ENCODE measurements at places on chromosomes 1 and 21.

GRCh38 chr1:153922076-153922971, 448 bp downstream of the GATAD2B start:
- peak; percentile 51 for DNase-seq

DNA sequence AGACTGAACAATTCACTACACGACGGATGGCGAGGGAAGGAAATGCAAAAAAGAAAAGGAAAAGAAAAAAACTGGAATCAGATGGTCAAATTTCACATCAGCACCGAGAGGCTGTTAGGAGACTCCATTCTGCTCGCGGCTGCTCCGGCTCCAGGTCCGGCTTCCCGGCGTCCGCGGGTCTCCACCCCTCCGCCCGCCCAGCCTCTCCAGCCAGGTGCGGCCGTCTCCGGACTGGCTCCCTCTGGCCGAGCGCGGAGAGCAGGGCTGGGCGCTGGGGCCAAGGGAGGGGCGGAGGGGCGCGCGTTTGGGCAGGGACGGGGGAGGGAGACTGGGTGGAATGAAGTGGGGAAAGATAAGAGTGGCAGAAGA, 332 bp downstream of the KCNJ6 start:
- no peak for DNase-seq

DNA sequence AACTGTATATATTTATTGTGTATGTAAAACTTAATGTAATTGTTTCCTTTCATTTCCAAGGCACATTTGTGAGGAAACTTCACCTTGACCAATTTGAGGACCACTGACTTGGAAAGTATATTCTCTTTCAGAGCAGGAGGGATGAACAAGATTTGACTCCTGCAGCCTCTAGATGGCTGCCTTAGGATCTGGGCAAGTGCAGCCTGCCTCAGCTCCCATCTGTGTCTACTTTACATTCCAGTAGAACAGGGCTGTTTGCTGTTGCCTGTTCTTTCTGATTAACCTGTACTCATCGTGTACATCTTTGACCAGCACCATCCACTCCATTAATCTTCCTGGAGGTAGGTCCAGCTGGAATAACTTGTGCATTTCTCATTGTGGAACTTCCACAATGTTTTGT, 312.8 kb downstream of the HLX start:
- DNase-seq: no peak

- DNase-seq: peak; percentile 48
Measured at GRCh38 chr1:43073490-43074230, 98.4 kb downstream of the EBNA1BP2 start.

- DNase-seq: no peak
Measured at GRCh38 chr1:156821801-156822200, 5.2 kb upstream of the SH2D2A start.

GRCh38 chr1:175220853-175221556, 28.4 kb upstream of the KIAA0040 start:
- DNase-seq: no peak

DNA sequence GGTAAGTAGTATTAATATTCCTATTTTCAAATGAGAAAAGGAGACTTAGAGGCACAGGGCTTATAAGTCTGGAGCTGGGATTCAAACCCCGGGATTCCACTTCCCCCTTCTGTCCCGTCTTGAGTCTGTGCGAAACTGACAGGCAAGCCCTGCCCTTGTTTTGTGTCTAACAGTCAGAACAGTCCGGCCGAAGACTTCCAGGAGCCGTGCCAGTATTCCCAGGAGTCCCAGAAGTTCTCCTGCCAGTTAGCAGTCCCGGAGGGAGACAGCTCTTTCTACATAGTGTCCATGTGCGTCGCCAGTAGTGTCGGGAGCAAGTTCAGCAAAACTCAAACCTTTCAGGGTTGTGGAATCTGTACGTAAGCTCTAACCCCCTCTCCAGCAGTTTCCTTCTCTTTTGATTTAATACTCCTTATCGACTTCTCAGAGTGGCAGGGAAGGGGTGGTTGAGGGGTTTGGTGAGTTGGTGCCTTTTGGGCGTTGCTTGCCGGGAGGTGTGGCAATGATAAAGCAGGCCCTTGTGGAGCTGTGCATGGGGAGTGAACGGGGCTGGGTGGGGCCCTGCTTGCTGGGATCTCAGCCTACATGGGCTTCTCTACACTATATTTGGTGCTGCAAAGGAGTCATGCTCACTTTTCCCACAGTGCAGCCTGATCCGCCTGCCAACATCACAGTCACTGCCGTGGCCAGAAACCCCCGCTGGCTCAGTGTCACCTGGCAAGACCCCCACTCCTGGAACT, 29.4 kb downstream of the IL6R start:
- DNase-seq: no peak

GRCh38 chr1:100589667-100590066, 51.7 kb downstream of the GPR88 start:
- no peak for DNase-seq

GRCh38 chr1:109294481-109294880, 11.5 kb upstream of the PSRC1 start:
- no peak for DNase-seq

DNA sequence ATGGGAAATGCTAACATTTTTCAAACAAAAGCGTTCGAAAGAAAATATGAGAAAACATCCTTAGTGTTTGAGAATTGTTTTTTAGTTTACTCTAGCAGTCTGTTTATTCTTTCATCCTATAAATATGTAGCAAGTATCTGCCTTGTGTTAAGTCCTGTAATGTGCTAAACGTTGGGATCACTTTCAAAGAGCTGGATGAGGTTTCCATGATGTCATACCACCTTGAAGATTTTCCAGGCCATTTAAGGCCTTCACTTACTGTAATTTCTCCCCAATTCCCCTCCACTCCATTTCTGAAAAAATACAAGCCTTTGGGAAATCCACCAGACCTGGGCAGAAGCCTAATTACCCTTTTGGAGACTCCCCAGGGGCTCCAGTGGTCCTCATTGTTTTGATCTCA, 24.2 kb upstream of the CTBS start:
- DNase-seq: no peak

GRCh38 chr1:64701071-64701470, 43.8 kb upstream of the RAVER2 start:
- DNase-seq: no peak

DNA sequence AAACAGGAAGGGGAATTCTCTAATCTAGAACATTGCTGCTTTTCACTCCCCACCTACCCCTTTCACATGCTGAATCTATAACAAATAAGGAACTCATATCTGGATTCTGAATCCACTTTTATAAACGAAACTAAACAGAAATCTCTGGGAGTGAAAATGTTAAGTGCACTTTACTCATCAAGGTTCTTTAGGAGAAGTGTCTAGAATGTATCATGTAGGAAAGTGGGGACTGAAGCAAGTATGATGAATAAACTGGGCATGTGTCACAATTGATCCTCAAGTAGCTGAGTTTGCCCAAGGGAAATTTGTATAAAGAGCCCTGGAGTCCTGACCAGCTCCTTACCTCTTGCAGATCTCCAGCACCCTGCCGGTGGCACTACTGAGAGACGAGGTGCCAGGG, 19.8 kb downstream of the AVPR1B start:
- no peak for DNase-seq

DNA sequence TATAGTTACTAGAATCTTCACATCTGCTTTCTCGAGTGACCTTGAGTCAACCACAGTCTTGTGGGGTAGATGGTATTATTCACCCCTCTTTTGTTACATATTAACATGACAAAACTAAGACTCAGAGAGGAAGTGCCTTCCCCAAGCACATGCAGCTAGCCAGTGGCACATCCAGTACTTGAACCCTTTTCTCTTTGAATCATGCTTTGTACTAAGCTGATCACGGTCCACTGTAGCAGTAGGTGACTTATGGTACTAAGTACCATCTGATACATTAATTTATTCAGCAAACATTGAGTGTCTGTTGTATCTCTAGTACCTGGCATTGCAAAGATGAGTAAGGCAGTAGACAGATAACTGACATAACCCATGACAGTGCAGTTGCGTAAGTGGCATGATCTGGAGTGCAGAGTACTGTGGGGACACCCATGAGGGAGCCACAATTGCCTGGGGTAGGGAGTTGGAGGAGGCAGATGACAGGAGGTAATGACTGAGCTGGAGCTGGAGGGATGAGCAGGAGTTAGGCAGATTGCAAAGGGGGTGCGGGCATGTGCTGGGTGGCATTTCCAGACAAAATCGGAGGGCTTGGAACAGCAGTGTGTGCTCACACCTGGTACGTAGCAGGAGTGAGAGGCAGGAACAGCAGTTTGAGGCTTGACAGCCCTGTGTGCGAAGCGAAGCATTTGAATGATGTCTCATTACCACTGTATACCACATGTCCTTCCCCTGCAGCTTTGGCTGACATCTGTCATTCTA, 29.8 kb downstream of the UCK2 start:
- DNase-seq: no peak

GRCh38 chr1:197920414-197921117, 3.4 kb downstream of the LHX9 start:
- DNase-seq: no peak

GRCh38 chr1:214075999-214076707, 88.4 kb downstream of the PROX1 start:
- no peak for DNase-seq

GRCh38 chr1:183070923-183071618, 47.9 kb downstream of the LAMC1 start:
- DNase-seq: no peak

DNA sequence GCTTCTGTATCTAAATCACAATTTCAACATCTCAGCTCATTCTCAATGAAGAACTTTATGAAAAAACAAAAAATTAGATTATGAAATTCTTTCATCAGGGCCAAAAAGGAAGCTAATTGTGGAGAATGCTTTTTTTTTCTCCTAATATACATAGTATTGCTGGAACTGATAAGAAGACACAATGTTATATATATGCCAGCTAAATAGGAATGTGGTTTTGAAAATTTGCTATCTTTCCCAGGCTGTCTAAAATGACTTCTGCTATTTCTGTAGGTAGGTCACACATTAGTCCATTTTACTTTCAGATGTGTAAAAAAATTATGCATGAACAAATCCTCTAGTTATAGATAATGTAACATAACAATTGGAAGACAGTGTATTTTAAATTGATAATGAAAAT, 732.9 kb downstream of the RWDD3 start:
- DNase-seq: no peak

DNA sequence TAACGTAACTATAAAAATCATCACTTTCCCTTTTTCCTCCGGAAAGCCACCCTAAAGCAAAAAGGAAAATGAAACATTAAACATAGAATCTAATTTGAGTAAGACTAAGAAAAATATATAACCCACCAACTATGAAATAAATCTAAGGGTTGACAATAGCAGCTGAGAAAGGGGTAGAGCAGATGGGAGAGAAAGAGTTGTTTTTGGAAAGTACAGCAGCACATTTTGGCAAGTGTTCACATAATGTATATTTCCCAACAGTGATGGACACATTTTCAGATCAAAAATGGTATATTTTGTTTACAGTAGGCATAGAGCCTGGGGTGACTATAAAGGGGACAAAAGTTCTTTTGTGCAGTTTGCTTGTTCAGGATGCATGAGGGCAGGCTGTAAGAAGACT, 1287.4 kb upstream of the B3GALT2 start:
- DNase-seq: no peak

- no peak for DNase-seq
Measured at GRCh38 chr1:185393815-185394214, 76.8 kb upstream of the IVNS1ABP start.

DNA sequence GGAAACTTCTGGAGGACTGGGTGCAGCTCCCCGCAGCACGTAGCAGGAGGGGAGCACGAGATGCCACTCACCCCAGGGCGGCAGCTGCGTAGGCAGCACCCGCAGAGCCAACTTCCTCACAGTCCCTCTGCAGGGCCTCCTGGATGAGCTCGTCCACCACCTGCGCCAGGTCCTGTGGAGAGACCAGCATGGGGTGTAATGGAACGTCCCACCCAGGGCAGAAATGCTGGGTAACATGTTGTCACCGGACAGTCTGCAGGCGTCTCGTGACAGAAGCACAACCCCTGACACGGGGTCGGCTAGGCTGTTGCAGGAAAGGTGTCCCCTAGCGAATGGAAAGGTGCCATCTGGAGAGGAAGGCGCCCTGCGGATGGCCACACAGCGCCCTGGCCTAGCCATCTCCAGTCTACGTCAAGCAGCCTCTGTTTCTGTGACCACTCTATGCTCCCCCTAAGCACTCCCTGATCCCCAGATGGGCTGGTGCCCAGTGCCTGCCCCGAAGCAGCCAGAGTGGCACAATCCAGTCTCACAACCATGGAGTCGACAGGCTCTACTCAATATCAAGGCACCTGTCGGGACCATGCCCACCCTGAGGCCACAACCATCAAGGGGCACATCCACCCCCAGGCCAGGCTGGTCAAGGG, 21.2 kb downstream of the MCM3AP start:
- no peak for DNase-seq

DNA sequence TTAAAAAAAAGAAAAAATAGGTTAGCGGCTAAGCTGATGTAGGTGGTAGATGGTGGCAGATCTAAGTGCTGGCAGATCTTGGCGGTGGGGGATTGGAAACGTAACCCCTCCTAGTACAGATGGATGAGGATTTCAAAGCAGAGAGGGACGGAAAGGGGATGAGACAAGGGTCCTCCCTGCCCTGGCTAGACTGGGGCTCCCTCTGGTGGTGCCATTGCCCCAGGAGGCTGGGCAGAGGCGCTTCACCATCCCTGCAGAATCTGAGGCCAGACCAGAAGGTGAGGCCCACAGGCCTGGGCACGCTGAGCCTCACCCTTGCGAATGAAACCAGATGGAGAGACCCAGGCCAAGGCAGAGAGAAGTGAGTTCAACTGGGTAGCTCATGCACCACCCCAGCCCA, 7.0 kb upstream of the PLEKHA6 start:
- no peak for DNase-seq

DNA sequence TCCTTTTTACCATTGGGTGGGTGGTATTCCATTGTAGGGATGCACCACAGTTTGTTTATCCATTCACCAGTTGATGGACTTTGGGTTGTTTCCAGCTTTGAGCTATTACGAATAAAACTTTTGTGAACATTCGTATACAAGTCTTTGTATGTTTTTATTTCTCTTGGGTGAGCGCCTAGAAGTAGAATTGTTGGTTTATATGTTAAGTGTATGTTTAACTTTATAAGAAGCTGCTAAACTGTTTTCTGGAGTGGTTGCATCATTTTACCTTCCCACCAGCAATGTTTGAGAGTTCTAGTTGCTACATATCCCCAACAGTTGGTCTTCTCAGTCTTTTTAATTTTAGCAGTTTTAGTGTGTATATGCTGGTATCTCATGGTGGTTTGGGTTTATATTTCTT, 132.5 kb downstream of the PEX14 start:
- DNase-seq: no peak

GRCh38 chr21:37582590-37582989, 216.0 kb downstream of the DYRK1A start:
- DNase-seq: no peak

- DNase-seq: peak; percentile 32
Measured at GRCh38 chr21:29195981-29196669, 65.7 kb downstream of the MAP3K7CL start.

- DNase-seq: no peak
Measured at GRCh38 chr1:229438021-229438420, 4.1 kb upstream of the ACTA1 start.
